Trophoblast cell (in vitro differentiated cells and primary cell): ENCODE measurements at places on chromosomes 12 and 14.

DNA sequence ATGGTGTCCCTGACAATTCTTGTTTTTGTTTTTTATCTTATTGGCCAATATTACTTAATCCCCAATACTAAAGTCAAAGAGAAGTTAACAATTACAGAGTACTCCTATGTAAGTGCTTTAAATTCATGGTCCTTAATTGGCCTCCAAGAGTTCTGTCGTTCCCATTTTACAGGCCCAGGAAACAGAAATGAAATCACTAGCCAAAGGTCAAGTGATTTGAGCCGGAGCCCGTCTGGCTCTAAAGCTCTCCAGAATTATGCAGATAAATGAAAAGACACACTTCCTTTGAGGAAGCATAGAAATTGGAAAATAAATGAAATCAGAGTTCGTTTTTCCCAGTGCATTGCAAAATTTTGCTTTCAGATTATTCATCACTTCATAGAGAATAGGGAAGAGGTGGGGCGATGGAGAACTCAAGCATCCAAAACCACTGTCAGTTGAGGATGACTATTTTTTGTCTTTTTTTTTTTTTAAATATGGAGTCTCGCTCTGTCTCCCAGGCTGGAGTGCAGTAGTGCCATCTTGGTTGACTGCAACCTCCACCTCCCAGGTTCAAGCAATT is 78.5 kb downstream of the MAP1LC3B2 start:
- no peak for DNase-seq

DNA sequence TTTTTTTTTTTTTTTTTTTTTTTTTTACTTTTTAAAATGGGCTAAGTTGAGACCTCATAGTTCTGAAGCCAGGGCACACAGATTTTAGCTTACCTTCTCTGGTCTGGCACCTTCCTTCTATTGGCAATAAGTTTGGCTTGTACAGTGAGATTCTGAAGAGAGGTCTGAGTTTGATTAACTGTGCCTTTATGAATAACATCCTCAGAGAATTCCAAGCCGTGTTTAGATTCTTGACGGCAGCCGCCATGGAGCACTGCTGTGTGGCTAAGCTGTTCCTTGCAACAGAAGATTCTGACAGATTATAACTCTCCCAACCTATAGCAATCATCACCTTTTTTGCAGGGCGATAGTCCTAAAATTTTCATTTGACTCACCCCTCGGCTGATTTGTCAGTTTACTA is 354.9 kb upstream of the FAR2 start:
- no peak for DNase-seq

GRCh38 chr14:33941718-33942117 is 9.2 kb downstream of the EGLN3 start:
- no peak for DNase-seq

DNA sequence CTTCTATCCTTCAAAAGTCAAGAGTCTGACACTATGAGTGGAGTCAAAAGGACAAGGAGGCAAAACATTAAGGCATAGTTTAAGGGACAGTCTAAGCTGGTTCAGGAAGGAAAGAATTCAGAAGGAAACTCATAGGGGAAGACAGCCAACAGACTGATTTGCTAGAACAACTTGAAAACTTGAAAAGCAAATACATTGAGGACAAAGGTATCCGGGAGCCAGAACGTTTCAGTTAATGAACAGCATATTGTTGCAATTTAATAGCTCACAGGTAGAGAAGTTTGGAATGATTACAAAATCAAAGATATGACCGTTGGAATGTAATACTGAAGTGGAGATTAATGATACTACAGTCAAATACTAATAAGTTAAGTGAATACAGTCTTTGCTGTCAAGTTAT is 312.8 kb upstream of the RPL10L start:
- no peak for DNase-seq

- peak; percentile 73 for DNase-seq
Observed at GRCh38 chr12:74689071-74689655, 151.5 kb downstream of the ATXN7L3B start.

- DNase-seq = no peak
Observed at GRCh38 chr12:8057306-8057705, 8.9 kb downstream of the C3AR1 start.

DNA sequence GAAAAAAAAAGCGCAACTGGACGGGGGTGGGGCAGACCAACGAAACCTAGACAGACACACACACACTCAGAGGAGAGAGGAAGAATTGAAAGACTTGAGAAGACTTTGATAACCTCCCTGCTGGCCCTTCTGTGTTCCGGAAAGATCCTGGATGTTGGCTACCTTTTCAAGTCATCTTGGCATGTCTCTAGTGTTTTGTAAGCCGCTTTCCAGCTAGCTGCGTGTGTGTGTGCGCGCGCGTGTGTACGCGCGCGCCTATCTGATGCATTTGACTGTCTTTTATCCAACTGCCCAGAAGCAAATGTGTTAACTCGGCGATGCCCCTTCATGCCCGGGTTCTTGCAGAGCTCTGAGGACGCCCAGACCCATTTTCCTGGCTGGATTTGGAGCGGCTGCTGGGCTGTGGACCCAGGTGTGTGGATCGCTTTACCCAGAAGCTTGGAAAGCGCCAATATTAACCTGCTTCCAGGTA is 664 bp downstream of the LRFN5 start:
- no peak for DNase-seq

- DNase-seq = no peak
Observed at GRCh38 chr14:98844456-98844855, 427.5 kb downstream of the BCL11B start.

DNA sequence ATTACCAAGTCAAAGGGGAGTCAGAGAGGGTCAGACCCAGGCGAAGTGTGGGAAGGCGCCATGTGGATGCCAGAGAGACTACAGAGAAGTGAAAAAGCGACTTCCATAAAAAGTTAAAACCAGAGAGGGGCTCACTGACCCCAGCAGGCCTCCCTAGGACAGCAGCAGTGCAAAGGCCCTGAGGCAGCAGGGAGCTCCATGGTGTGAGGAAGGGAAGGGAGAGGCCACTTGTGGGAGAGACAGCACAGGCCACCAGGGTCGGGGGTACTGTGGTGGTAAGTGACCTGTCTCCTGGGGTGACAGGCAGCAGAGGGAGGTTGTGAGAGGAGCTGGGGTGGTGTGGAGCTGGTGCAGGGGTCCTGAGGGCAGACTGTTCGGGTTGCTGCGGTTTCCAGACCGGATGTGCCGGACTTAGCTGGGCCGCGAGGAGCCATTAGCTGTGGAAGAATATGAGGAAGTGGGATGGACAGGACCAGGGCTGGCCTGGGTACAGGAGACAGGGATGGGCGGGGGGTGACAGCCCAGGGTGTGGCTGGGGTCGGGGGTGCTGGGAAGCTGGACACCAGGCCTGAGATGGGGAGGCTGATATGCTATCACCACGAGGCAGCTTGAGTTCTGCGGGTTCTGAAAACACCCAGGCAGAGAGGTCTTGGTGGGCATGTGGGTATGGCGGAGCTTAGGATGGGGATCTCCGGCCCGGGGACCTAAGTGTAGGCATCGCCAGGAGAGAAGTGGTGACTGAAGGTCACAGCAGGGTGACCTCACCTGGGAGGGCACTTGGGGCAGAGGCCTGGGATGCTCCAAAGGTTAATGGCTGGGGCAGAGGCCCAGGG is 22.7 kb downstream of the SETD1B start:
- no peak for DNase-seq

- DNase-seq = peak; percentile 31
Observed at GRCh38 chr14:56247495-56248200, 129.4 kb downstream of the PELI2 start.

- DNase-seq = no peak
Observed at GRCh38 chr14:104665114-104665656, 24.2 kb upstream of the INF2 start.

DNA sequence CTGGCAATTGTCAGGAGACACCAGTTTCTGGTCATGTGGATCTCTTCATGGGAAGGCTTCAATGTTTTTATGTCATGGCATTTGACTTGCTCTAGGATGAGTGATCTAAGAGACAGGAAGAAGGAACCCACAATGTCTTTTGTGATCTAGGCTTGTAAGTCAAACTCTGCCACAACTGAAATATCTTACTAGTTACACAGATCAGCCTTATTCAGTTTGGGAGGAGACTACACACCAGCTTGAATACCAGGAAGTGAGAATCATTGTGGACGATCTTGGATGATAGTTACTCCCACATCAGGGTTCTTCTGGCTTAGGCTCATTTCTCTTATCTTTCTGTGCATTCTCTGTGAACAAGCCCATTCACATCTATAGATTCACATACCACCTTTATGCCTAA is 236.2 kb upstream of the FBXO33 start:
- no peak for DNase-seq

DNA sequence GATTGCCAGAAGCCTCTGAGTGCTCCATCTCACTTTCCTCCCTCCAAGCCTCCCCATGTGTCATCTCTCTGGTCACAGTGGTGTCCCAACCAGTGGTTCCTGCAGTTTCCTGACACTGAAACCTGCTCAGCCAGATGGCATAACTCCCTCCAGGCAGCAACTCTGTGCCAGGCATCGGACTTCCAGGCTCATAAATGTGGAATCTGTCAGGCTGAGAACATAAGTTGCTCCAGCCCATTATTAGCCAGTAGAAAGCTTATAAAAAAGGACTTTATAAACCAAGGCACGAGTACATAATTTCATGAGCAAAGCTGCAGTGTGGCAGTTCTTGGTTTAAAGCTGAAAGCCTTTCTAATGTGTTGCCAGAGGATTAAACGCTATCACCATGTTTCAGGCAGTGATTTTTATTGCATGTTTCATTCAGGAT is 194.3 kb downstream of the DACT1 start:
- DNase-seq = no peak

DNA sequence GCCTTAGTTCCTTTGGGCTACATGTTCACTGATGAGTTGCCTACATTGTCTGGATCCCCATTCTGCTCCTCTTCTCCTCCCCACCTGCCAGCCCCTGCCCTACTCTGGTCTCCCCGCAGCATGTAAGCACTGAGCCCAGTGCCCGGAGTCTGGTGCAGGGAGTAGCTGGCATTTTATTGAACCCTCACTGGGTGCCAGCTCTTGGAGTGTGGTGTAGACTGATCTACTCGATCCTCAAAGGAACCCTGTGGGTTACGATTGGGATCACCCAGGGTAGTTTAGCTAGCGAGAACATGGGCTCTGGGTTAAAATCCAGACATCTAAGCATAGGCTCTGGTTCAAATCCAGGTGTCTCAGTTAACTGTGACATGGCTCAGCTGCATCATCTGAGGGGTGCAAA is 8.3 kb upstream of the SERPINA6 start:
- no peak for DNase-seq

GRCh38 chr12:51335931-51336330 is 10.5 kb downstream of the CELA1 start:
- DNase-seq = no peak

- DNase-seq = no peak
Observed at GRCh38 chr14:56294128-56294527, 175.9 kb downstream of the PELI2 start.

DNA sequence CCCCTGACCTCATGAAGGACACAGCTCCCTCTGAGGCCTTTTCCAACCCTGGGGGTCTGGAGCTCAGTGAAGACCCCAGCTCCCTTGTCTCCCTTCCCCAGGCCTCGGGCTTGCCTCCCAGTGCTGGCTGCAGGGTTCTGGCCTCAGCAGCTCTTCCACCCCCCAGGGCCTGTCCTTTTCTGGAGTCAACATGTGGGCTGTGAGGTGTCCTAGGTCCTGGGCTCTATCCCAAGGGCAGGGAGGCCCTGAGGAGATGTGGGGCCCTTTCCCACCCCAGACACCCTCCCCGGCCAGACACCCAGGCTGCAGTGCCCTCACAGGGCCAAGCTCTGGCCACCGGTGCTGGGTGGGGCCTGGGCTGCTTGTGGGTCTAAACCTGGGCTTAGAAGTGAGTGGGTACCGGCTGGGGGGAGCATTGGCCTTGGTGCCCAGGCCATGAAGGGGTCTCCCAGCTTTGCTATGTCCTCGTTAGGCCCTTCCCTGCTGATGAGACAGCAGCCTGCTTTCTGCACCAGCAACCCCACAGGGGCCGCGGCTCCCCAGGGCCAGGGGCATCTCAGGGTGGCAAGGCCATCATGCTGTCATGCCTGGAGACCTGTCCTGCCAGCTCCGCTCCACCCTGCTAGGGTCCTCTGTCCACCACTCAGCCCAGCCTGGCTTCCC is 2.7 kb upstream of the CRIP2 start:
- peak; percentile 45 for DNase-seq

DNA sequence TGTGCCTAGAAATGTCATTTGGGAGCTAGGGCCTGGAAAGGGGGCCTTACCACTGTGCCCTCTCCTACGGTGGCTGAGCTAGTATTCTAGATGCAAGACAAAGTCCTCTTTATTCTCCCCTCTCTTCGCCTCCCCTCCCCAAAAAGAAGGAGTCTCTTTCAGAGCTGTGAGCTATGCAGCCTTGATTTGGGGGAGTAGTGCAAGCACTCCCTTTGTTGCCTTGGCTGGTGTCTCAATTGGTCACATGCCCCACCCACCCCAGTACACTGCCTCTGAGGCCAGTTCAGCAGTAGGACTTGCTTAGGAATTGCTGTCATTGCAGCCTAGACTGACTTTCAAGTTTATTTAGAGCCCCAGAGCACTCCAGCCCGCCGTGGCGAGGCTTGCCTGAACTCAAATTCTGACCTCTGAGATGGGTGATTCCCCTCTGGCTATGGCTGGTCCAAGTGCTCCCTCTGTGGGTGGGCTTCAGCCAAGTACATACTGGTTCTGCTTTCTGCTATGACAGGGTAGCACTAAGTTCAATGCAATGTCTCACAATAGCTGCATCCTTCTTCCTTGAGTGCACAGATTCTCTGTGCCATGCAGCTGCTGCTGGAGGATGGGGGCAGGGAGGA is 37.0 kb upstream of the FBXO33 start:
- no peak for DNase-seq

GRCh38 chr12:125402874-125403789 is 337.9 kb downstream of the AACS start:
- no peak for DNase-seq

DNA sequence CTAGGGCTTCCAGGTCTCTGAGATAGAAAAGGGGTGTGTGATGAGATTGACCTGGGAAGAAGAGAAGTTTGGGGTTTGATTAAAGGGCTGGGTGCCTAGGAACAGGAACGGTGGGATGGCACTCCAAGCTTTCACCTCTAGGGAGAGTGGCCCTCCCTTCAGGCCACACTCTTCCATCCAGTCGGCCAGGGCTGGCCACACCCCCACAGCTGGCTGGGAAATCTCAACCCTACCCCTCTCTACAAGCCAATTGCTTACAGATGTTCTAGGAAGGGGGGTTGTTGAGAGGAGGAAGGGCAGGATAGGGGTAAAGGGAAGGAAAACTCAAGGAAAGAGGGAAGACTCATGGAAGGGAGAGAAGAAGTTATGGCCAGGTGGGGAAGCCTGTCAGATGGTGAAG is 6.6 kb upstream of the ITGA5 start:
- no peak for DNase-seq

DNA sequence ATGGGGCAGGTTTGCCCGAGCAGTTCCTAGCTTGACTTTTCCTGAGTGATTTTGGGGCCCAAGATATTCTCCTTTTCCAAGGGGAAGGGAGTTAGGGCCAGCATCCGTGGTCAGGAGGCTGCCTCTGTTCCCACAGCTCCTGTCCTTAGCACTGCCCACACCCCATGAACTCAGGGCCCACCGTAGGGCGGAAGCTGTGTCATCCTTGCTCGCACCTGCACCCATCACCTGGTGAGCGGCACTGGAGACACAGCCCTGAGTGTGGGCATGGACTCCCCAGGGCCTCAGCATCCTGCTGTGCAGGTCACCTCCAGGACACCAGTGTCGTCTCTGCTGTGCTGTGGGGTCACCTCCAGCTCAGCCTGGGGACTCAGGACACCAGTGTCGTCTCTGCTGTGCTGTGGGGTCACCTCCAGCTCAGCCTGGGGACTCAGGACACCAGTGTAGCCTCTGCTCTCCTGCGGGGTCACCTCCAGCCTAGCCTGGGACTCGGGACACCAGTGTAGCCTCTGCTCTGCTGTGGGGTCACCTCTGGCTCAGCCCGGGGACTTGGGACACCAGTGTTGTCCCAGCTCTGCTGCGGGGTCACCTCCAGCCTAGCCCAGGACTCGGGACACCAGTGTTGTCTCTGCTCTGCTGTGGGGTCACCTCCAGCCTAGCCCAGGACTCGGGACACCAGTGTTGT is 322.9 kb downstream of the ADGRD1 start:
- no peak for DNase-seq
